ENCODE measurements at places on chromosomes 2 and 18.

DNA sequence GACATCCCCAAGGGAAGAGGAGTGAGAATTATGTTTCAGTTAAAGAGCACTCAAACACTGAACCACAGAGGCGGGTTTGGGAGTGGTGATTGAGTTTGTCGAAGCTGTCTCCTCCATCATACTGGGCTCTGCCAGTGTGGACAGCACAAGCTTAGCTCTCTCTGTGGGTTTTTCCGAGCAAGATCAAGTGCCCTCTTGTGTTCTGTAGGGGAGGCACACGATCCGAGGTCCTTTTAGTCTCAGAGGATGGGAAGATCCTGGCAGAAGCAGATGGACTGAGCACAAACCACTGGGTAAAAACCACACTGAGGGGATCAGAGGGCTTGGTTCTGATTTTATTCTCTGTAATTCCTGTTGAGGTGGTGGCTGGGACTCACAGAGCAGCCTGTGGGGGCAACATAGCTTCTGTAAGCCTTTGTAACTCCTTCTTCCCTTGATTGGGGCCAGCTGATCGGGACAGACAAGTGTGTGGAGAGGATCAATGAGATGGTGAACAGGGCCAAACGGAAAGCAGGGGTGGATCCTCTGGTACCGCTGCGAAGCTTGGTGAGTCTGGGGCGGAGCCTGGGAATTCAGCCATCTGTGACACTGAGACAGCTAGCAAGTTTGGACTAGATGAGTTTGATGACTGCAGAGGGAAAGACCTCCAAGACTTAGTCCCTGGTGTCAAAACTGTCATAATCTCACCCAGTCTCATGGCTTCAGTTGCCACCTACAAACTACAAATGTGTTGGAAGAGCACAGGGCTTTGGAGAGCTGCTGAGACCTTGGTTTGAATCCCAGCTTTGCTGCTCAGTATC lies 2.0 kb downstream of the NAGK start:
- DNase-seq: no peak

GRCh38 chr2:120005834-120006521 lies 6.9 kb upstream of the EPB41L5 start:
- DNase-seq: no peak

DNA sequence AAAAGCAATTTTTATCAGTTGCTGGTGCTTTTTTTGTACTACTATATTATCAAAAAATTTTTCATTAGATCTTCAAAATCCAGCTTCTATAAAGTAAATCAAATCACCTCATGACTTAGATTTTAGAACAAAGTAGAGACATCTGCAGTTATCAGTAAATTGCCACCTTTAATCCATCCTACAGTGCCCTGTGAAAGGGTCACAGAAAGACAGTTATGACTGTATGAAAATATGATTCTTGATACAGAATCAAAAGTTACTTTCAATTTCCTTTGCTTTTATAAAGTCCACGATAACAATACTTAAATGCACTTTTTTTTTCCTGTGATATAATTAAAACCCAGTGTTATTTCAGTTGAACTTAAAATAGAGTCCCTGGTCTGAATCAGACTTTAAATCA lies 61.4 kb downstream of the PRPF40A start:
- DNase-seq: no peak

- no peak for DNase-seq
Observed at GRCh38 chr2:25050128-25050527, 8.3 kb downstream of the EFR3B start.

DNA sequence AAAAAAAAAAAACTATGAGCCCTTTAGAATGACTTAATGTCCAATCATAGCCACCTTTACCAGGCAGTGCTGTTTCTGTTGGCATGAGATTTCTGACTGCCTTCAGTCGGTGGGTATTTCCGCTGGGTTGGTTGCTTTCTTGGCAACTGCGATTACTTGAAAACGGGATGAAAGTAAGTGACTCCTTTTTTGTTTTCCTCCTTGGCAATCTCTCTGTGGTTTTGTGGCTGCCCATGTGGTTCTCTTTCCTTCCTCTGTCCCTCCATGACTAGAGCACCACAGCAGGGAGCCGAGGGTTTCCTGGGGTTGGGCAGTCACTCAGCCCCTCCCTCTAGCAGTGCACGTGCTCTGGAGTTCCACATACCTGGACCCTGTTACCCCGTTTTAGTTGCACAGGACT lies 112.1 kb downstream of the KLHL29 start:
- DNase-seq: no peak

DNA sequence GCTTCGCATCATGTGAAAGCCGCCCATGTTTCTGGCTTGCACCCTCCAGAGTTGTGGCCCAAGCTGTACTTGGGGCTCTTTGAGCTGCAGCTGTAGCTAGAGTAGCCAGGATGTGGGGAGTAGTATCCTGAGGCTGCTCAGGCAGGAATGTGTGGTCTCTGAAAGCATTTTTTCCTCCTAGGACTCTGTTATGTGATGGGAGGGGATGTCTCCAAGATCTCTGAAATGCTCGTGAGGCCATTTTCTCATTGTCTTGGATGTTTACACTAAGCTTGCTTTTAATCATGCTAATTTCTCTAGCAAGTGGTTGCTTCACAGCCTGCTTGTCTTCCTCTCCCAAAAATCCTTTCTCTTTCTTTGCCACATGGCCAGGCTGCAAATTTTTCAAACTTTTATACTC lies 687.6 kb downstream of the DCDC2C start:
- DNase-seq: no peak

GRCh38 chr2:85888020-85888683 lies 638 bp downstream of the ST3GAL5 start:
- peak; percentile 21 for DNase-seq

GRCh38 chr18:44465381-44465841 lies 215.3 kb upstream of the SETBP1 start:
- DNase-seq: no peak

GRCh38 chr2:20707601-20708000 lies 40.7 kb downstream of the GDF7 start:
- no peak for DNase-seq
